Fibroblast of the conjunctiva (primary cell): ENCODE measurements at places on chromosomes 11 and 22.

- no peak for DNase-seq
Observed at GRCh38 chr22:22342697-22343580, 98.4 kb downstream of the VPREB1 start.

- peak; percentile 18 for DNase-seq
Observed at GRCh38 chr11:126194121-126194543, 17.3 kb downstream of the RPUSD4 start.

- peak; percentile 9 for DNase-seq
Observed at GRCh38 chr11:87097582-87097981, 59.8 kb downstream of the TMEM135 start.

DNA sequence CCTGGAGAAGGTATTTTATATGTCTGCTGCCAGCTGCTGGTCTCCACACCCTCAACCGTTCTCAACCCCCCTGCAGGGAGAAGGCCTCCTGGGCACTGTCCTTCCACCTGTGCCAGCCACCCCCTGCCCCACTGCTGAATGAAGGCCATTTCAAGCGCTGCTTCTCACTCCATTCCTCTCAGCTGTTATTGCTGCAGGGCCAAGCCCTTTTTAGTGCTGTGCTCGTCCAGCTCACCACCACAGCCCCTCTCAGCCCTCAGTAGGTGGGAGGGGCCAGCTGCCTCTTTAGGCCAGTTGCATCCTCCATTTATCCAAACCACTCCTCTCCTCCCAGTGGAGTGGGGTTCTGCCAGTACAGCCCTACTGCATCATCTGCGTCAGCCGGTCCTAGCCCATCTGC is 1.8 kb upstream of the WBP2NL start:
- DNase-seq = no peak

DNA sequence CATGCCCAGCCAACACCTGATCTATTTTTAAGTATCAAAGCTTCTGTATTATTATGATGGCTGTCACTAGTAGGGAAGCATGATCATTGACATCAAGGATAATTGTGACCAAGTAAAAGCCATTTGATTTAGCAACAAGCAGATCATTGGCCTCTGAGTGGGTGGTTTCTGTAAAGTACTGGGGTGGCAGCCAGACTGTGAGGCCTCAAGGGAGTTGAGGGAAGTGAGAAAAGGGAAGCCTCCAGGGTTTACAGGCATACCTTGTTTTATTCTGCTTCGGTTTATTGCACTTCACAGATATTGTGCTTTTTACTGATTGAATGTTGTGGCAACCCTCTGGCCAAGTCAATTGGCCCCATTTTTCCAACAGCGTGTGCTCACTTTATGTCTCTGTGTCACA is 60.1 kb downstream of the PRR5L start:
- DNase-seq = no peak

- no peak for DNase-seq
Observed at GRCh38 chr11:73338279-73338678, 30.2 kb downstream of the ARHGEF17 start.

GRCh38 chr11:2690596-2691354 is 9.0 kb downstream of the KCNQ1OT1 start:
- no peak for DNase-seq

DNA sequence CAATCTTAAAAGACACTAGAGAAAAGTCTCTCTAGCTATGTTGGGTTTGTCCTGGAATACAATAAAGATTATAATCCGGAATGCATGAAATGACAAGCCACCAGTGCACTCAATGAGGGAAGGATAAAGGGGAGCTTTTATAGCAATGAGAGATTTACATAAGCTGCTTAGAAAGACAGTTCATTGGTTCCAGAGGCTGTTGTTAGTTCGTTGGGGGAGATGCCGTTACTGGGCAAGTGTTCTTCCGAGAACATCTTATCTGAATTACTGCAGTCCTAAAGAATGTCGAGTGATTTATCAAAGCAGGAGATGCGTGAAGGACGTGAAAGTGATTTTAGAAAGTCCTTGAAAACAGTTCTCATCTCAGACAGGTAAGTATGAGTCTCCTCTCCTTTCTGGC is 33.6 kb downstream of the SYN3 start:
- DNase-seq = no peak

DNA sequence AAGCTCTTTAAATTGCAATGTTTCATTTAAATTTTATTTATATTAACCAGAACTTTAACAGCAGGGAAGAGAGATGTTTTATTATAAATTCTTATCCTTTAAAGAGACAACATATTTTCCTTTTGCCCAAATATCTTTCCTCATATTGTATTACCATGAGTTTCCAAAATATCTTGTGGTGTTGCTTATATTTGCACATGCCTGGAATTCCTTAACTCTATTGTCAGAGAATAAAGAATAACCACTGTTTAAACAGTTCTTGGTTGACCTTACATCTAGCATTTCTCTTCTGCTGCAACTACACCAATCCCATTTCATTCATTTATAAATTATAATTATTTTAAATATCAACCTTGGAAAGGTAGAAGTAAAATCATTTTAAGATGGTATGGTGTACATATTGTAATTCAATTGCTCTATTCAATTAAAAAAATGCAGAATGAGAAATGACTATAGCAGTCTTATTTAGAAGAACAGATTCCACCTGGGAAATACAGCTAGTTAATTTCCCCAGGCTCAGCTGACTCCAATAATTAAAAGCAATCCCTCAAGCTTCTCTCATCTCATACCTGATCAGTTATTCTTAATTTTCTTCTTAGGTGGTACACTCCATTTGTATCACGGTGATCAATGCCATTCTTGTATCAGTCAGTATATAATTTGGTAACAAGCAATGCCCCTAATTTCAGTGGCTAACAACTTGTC is 923.3 kb downstream of the KCNA4 start:
- DNase-seq = peak; percentile 16

- peak; percentile 20 for DNase-seq
Observed at GRCh38 chr11:43419460-43419859, 60.7 kb downstream of the TTC17 start.

GRCh38 chr11:76578654-76579055 is 91.9 kb downstream of the LRRC32 start:
- DNase-seq = no peak

DNA sequence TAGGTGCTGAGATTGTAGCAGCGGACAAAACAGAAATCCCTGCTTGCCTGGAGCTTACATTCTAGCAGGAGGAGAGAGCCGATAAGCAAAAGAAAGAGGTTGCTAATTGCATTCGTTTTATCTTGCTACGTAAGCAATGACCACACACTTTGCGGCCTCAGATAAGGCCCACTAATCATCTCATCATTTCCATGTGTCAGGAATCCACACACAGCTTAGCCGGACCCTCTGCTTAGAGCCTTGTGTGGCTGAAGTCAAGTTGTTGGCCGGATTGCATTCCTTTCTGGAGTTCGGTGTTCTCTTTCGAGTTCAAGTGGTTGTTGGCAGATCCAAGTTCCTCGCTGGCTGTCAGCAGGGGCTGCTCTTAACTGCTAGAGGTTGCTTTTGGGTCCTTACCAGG is 101.6 kb downstream of the CHST1 start:
- DNase-seq = no peak

DNA sequence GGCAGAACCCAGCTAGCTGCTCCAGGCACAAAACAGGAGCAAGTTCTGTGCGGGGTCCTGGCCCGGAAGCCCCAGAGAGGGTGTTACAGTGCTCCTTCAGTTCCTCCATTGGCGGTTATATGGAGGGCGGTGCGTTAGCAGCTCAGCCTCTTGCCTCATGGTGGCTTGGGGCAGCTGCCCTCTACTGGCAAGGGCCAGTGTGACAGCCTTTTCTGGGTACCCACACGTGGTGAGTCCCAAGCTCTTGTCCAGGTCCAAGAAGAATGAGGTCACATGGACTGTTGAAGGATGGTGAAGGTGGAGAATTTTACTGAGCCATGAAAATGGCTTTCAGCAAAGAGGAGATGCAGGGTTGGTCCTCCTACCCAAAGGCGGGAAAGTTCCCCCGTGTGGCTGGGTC is 100.5 kb downstream of the WT1 start:
- DNase-seq = no peak

- no peak for DNase-seq
Observed at GRCh38 chr11:24489477-24489876, 7.4 kb upstream of the LUZP2 start.

GRCh38 chr11:61037441-61038093 is 64.7 kb upstream of the CD5 start:
- no peak for DNase-seq

- DNase-seq = no peak
Observed at GRCh38 chr11:118099838-118100556, 13.2 kb upstream of the SMIM35 start.

GRCh38 chr11:33624083-33624482 is 76.5 kb downstream of the C11orf91 start:
- DNase-seq = peak; percentile 26

DNA sequence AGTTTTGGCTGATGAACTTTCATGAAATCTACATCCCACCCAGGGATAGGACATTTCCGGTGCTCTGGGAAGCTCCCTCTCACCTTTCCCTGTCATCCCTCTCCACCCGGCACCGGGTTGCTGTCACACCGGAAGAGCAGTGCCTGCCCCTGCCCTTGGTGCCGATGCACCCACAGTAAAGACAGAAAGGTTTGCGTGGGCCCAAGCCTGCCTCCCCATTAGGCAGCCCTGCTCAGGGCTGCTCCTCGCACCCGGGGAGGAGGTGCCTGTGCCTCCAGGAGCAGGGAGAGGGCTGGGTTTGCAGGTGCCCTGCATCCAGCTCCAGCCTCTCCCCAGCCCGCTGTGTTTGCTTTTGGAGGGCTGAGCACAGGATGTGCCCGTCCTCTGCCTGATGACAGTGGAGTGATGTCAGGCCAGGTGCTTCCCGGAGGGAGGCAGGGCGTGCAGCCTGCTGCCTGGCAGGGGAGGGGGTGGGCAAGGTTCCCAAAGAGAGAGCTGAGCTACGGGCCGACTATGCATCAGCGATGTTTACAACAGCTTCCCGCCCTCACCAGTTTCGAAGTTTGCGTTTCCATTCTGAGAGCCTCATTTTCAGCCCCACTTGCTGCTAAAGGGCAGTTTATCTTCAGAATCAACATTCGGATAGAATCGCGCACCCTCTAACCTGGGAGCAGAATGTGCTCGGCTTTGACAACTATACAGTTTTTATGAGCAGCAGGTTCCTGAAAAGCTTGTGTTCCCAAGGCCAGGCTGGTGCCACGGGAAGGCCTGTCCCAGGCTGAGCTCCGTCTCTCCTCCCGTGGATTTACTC is 83.2 kb upstream of the CLDN5 start:
- DNase-seq = no peak

DNA sequence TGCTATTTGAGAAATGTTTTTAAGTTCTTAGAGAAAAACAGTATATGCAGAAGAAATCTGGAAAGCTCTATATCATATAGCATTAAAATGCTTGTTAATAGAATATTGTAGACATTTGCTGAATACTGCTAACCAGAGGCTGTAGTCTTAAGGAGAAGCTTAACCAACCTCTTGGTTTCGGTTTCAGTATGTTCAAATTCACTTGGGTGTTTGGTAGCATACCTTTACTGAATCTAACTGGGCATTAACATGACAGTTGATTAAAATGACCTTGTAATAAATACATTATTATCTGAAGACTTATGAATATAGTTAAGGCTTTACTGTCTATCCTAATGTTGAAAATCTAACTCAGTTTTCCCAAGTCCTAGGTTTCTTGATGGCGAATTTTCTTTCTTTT is 5.4 kb downstream of the PCF11 start:
- DNase-seq = no peak

DNA sequence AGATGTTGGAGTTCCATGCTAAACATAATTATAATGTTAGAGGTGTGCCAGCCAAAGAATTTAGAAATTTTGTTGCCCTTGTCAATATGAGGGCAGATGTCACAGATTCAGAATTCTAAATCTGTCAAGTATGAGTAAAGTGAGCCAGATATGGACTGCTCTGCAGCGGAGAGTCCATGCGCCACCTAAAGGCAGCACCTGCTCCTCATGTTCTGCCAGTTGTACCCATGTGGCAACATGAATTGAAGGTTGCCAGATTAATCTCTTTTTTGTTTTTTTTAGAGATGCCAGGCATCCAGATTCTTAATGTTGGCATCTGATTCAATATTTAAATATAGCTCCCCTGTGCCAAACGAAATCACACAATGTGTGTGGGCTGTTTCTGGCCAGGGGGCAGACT is 678.6 kb upstream of the ANO5 start:
- DNase-seq = no peak

- DNase-seq = no peak
Observed at GRCh38 chr11:8932564-8933180, at the start of gene C11orf16. TSS of gene C11orf16 (minus strand) at chr11:8932947. CDS start at chr11:8932308, 639 bp downstream.

DNA sequence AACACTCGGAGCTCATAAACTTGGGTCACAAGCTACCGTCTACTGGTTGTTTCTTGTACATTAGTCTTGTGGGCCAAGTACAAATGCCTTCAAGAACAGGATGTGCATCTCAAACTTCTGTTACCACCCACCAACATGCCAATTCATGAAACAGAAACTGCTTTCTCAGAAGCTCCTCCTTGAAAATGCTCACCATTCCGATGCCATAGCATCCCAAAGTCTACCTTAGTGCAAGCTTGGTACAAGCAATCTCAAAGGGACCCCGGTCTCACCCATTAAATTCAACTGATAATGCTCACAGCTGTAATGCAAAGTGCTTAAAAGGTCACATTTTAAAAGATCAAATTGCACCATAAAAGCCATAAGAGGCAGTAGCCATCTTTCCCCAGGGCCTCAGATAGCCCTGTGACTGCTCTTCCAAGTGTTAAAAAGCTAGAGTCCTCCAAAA is 31.8 kb upstream of the CCDC34 start:
- DNase-seq = no peak

DNA sequence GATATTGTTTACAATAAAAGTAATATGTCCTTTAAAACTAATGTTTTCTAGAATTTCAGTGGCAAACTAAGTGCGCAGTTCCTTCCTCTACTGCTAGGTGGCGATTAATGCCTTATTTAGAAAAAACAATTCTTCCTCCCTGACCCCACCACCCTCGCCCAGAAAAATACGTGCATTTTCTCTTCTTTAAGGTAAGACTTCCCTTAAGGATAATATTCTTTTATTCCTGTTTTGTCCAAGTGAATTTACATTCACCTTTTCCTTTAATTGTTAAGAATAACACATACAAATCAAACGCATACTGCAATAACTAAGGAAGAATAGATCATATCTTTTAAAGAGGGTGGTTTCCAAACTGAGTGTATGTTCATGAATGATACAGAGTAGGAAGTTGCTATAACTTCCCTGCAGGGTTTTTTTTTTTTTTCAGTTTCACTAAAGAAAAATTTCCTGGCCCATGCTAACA is 17.0 kb upstream of the PSMA1 start:
- DNase-seq = peak; percentile 22

GRCh38 chr11:19938866-19939265 is 221.4 kb downstream of the DBX1 start:
- DNase-seq = no peak

- peak; percentile 91 for DNase-seq
Observed at GRCh38 chr22:30287648-30288418, 1.5 kb downstream of the CASTOR1 start.

GRCh38 chr11:30326906-30327305 is 4.0 kb downstream of the ARL14EP start:
- DNase-seq = no peak

GRCh38 chr11:69551963-69552362 is 70.5 kb downstream of the LINC01488 start:
- no peak for DNase-seq
